ENCODE measurements at places on chromosomes 6 and 20. TPM values are rescaled to one million over a fixed set of nuclear protein-coding genes. Genes with fewer than 3 reads are reported as not detected.

SAPCD1 gene
- polyA plus RNA-seq = not detected

HTR1B gene
- polyA plus RNA-seq = not detected

KCNQ5 gene
- polyA plus RNA-seq = not detected

PRR18 gene
- 0.10 TPM for polyA plus RNA-seq

SLC24A3 gene
- 11.5 TPM for polyA plus RNA-seq
